Right cardiac atrium (tissue), 5 donors: ENCODE measurements at places on chromosomes 5 and 9. TPM values are rescaled to one million over a fixed set of nuclear protein-coding genes. Genes with fewer than 3 reads are reported as not detected.
A peak's percentile ranks its signal among the peaks of the same experiment; 100 is the strongest.

GRCh38 chr5:154446195-154447088 lies 645 bp downstream of the SAP30L start:
- peak; percentile 61 for DNase-seq

GRCh38 chr9:69470186-69470977 lies 145.4 kb downstream of the ENTREP1 start:
- DNase-seq = no peak

GRCh38 chr5:29469581-29469980 lies 1723.9 kb upstream of the CDH6 start:
- no peak for DNase-seq

- DNase-seq = no peak
These were observed 55.1 kb upstream of the SH3PXD2B start for GRCh38 chr5:172509405-172509781.

GRCh38 chr5:80569961-80570786 lies at the start of gene ANKRD34B:
ANKRD34B (minus strand) TSS chr5:80570280; CDS start chr5:80560019, 10,261 bp downstream.
- DNase-seq = no peak

- DNase-seq = no peak
These were observed 22.1 kb downstream of the MRRF start for GRCh38 chr9:122286764-122287163.

GRCh38 chr5:169914766-169915165 lies 65.5 kb downstream of the INSYN2B start:
- peak; percentile 89 for DNase-seq

- no peak for DNase-seq
These were observed 197.2 kb downstream of the PARP8 start for GRCh38 chr5:50863534-50864170.

DNA sequence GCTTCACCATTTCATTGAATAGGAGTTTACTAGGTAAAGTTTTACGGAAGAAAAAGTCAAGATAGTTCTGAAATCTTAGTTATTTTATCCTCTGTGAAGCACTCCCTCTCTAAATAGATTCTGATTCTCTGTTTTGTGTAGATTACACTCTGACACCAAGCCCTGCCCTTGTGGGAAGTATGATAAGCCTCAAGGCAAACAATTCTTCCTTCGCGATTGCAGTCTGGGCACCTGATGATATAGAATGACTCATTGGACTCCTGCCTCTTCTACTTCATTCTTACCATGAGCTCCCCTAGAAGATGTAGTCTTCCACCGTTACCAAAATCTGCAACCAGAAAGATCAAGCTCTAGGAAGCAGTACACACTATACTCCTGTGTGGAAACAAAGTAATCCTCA lies 626.9 kb upstream of the PTGER4 start:
- no peak for DNase-seq

- no peak for DNase-seq
These were observed 79.9 kb upstream of the APC start for GRCh38 chr5:112657804-112658203.

- no peak for DNase-seq
These were observed 39.8 kb upstream of the RANBP6 start for GRCh38 chr9:6055216-6055615.

GRCh38 chr5:65978251-65978650 lies 51.9 kb downstream of the ERBIN start:
- no peak for DNase-seq

- DNase-seq = no peak
These were observed 52.7 kb downstream of the PRR16 start for GRCh38 chr5:120516805-120517204.

DNA sequence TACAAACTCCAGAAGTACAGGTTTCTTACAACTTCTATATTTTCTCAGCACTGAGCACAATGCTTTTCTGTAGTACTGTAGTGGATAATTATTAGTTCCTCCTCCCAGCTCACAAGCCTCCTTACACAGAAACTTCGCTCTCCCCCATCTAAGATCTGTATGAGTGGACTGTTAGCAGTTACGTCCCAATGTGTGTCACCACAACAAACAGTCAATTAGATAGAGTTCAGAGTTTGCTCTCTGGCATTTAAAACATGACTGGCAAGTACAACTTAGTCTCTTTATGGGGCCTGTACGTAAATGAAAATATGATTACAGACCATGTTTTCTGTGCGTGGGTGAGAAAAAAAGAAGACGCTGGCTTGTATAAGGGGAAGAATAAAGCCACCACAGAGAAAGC lies 631.4 kb upstream of the DMAC1 start:
- DNase-seq = no peak

GRCh38 chr9:19828576-19829109 lies 39.8 kb upstream of the SLC24A2 start:
- DNase-seq = no peak

DNA sequence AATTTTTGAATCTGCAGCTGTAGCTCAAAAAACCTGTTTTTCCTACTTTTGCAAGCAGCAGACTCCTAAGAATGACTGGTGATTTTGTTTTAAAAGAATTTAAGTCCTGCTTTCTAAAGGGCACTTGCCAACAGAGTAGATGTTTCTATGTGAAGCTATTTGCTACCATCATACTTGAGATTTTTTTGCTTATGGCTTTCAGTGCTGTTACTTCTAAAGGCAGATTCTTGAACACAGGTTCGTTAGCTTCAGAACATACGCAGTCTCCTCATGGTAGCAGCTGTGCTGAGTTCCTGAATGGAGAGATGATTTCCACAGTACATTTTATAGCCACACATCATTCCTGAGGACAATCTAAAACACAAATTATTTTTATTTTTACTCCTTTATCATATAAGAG lies 24.4 kb upstream of the ELL2 start:
- no peak for DNase-seq

GRCh38 chr5:12003680-12004079 lies 99.4 kb upstream of the CTNND2 start:
- no peak for DNase-seq

DNA sequence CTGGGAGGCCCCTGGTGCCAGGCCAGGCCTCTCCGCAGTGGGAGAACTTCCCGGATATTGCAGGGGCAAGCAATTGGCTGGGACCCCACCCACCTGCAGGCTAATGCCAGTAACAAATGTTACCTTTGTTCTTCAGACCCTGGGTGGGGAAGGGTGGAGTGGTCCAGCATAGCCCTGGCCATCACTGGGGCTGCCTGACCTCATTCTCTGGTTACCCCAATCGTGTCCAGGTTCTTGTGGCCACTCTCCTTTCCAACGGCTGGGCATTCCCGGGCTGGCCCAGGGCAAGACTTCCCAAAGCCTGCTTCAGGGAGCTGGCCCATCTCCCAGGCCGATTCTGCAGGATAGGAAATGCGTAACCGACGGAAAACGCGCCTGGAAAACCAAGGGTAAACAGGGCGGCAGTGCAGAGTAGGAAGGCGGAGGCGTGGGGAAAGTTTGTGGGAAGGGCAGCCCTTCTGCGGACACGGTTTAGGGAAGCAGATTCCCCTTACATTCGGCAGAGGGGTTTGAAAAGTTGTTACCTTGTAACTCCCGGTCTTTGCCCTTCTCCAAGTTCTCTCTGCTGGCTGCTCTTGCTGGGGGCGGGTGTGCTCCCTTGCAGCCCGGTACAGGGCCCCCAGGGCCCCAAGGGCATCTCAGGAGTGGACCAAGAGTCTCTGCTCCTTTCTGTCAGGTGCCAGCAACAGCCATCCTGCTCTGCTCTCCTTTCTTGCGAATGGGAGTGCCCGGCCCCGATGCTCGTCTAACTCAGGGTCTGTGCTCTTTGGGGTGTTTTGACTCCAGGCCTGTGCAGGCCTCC lies 3.5 kb downstream of the NRARP start:
- DNase-seq = peak; percentile 65

DNA sequence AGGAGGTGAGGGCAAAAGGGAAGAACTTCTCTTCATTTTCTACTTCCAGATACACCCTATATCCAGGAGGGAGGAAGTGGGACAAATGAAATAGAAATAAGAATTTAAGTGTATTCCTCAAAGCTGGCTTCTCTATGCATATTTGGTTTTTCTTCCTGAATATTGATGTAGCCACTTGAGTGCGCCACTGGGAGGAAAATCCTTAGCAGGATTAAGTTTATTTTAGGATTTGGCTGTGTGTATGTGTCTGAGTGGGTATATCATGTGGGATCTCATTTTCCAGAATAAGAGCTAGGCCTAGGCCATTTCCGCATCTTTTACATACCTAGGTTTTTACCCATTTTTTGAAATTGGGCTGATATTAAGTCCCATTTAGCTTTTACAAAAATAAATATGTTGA lies 42.5 kb downstream of the MAP1B start:
- DNase-seq = no peak

- DNase-seq = no peak
These were observed 9.2 kb upstream of the TEX53 start for GRCh38 chr9:114666851-114667250.

Gene CYLC2
- not detected for total RNA-seq

Gene GTF3C4
- total RNA-seq = 9.4 TPM

Gene OGN
- total RNA-seq = 27.7 TPM

Gene HEMGN
- not detected for total RNA-seq

Gene GARIN3
- not detected for total RNA-seq

Gene MED27
- total RNA-seq = 20.1 TPM

Gene OR1Q1
- not detected for total RNA-seq
